ENCODE measurements at places on chromosomes 6 and 20.

DNA sequence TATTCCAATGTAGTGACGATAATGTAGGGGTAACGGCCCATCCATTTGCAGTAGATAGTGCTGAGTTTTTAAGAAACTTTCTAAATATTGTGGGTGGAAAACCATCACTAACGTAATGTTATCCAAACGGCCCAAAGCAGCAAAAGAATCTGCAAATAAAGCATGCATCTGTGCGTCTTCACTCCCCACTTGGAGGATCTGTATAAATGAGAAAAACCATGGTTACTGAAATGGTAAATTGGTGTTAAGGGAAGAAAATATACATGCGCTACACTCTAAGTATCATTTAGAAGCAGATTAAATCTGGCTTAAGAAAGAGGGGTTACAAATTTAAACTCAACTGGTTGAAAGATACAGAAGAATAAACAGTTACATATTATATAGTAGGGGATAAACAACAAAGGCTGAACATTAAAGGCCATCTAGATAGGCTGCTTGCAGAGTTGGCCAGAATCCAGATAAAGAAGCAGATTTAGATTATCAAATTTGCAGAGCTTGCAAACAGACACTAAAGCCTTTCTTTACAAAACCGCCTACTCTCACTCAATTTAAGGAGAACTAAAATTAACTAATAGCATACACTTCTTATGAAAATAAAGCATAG lies 93.3 kb downstream of the SESN1 start:
- no peak for DNase-seq

DNA sequence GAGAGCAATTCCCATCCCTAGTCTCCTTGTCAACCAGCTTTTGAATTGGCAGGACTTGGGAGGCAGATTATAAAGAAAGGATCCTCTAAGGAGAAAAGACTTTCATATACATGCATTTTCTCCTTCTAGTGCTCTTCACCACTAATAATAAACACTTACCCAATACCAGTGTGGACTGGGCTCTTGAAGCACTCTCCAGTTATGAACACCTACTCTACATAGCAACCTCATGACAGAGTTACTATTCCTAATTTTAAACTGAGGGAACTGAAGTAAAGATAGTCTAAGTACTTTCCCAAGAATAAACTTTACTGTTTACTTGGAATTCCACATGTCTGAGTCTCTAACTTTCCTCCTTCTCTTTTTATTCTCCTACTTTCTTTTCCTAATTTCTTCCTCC lies 4.8 kb downstream of the COL9A1 start:
- no peak for DNase-seq

- DNase-seq: no peak
These were observed 1.1 kb downstream of the AGPAT4 start for GRCh38 chr6:161272635-161273273.

DNA sequence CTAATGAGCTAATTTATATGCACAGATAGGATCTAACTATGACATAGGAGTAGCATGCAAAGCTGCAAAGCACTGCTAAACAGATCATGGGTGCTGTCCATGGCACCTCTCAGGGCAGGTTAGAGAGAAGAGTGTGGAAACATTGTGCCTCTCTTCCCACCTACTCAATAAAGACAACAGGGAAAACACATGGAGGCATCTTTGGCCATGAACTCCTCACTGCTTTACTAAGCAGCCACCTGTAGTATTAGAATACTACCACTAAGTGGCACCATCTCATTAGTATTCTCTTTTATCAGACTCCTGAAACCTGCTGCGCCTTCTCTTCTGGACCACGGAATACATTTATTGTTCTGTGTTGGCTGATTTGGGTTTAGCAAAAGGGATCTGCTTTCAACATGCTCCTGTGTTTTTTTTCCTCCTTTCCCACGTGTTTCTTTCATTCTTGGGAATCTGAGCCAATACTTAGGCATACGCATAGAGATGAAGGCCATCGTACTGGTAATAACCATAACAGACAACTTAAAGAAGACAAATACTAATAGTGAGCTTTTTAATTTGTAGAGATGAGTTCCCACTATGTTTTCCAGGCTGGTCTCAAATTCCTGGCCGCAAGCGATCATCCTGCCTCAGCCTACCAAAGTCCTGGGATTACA lies 9.4 kb upstream of the HDDC2 start:
- DNase-seq: no peak

DNA sequence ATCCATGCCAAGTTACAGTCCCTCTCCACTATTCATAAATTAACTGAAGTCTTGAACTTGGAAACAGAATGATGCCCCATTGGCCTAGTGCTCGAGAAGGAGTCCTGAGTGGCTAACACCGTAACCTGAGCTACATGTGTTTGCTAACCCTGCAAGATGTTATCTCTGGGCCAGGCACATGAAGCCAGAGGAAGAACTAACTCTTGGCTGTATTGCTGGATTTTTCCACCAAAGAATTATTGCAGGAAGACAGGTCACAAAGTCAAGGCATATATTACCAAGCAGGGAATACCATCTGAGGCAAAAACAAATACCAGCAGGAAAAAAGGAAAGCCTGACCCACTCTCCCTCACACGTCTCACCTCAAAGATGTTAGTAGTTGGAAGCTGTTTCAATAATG lies 148.9 kb upstream of the PHACTR1 start:
- no peak for DNase-seq

DNA sequence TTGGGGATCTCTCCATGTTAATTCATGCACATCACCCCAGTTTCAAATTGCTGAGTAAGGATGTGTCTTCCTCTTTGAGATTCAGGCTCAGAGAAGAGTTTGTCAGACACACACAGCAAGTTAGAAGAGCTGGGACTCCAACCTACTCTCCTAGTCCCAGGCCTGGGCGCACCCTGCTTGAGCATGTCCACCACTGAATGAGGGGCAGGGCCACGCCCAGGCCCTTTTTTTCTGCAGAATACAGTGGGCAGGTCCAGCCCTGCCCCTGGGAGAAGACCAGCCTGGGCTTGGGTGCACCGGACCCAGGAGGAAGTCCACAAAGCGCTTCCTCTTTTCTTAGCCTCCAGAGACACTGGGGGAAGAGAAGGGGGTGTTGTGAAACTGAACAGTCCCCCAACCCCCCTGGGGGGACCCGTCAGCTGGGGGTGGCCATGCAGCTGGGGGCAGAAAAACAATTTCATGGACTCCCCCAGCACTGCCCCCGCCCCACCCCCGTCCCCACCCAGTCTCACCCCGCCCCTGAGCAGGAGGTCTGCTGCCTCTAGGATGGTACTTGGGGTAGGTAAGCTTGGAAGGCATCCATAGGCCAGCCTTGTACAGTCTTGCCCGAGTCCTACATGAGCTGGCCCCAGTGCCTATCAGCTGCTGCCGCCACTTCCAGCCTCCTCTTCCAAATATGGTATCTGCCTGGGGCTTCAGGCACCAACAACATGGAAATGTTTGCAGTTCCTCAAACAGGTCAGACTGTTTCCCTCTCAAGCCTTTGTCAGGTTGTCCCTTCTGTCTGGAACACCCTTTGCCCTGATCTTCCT lies 11.7 kb upstream of the HCK start:
- DNase-seq: no peak

DNA sequence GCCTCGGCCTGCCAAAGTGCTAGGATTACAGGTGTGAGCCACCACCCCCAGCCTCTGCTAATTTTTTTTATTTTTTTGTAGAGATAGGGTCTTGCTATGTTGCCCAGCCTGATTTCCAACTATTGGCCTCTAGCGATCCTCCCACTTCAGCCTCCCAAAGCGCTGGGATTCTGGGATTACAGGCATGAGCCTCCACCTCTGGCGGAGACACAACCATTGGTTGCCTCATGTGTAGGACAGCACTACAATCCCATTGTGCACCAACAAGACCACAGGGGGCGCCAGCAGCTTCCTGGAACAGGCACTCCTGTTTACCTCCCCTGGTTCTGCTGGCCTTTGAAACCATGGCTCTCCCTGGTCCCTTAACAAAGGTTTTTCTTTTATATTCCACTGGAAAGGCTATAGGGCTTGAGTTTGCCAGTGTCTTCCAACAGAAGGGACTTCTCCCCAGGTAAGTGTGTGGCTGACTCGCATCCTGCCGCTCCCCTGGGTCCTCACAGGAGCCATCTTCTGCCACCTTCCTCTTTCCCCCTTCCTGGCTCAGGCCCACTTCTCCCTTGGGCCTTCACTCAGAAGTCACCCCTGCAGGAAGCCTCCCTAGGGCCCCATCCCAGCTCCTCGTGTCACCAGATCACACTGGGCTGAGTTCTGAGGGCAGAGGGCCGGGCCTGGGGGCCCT lies 39.2 kb upstream of the TLDC2 start:
- no peak for DNase-seq

GRCh38 chr6:83952830-83953229 lies 80.7 kb upstream of the MRAP2 start:
- DNase-seq: no peak

DNA sequence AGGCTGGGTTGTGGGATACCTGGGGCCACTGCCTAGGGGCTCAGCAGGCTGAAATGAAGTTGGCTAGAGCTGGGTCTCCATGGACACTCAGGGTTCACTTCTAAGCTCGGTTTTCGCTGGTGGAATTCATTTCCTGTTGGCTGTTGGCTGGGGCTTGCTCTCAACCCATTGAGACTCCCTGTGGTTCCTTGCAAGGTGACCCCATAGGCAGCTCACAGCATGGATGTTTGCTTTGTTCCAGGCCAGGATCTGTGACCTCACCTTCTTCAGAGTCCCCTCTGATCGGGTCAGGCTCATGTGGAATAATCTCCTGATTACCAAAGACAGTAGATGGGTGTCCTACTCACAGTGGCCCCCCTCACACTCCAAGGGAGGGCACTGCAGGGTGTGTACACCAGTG lies 229.3 kb downstream of the QKI start:
- DNase-seq: no peak

GRCh38 chr6:52617087-52617486 lies 40.2 kb upstream of the TRAM2 start:
- no peak for DNase-seq

GRCh38 chr20:8854571-8854970 lies 214.3 kb upstream of the PLCB4 start:
- DNase-seq: no peak

GRCh38 chr6:2986722-2987221 lies 12.9 kb upstream of the NQO2 start:
- DNase-seq: no peak

DNA sequence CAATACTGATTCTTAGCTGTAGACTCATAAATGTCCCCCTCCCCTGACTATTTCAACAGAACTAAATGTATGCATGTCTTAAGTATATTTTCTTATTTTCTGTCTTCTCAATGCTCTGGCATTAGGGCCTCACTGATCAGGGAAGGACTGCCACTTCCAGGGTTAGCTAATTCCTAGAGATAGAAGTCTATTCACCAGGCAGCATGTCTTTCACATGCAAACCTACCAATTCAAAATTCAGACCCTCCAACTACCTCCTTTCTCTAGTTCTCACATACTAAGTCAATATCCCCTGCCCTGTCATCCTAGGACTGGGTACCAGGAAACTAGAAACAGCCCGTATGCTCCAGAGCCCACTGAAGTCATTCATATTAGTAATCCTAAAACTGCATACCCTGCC lies 132.3 kb downstream of the RALGAPA2 start:
- no peak for DNase-seq

DNA sequence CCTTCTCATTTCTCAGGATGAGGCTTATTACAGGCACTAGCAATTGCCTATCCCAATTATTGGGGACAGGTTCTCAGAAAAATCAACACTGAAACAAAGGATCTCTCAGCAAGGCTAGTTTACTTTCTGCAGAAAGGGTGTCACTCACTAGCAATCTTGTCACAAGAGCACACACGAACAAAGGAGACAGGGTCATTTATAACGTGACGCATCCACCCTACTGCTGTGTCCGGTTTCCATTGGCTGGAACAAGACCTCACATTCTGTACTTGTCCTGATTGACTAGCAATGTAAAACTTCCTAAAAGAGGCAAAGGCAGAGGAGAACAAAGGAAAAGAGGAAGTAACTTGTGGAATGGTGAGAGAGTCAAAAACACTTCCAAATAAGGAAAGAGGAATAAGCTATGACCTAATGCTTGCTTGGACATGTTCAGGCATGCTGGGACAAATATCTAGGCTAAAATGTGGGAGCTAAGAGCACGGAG lies 160.2 kb upstream of the STXBP5 start:
- DNase-seq: no peak

GRCh38 chr6:1806935-1807334 lies 197.2 kb downstream of the FOXC1 start:
- DNase-seq: no peak

DNA sequence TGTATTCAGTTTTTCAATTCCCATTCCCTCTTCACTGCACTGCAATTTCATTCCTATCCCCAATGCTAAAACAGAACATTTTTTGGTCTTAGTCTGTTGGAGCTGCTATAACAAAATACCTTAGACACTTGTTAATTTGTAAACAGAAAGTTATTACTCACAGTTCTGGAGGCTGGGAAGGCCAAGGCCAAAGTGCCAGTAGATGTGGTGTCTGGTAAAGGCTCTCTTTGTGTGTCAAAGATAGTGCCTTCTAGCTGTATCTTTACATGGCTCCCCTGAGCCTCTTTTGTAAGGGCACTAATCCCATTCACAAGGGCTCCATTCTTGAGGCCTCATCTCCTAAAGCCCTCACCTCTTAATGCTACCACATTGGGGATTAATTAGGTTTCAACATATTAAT lies 40.0 kb downstream of the PHIP start:
- DNase-seq: no peak

DNA sequence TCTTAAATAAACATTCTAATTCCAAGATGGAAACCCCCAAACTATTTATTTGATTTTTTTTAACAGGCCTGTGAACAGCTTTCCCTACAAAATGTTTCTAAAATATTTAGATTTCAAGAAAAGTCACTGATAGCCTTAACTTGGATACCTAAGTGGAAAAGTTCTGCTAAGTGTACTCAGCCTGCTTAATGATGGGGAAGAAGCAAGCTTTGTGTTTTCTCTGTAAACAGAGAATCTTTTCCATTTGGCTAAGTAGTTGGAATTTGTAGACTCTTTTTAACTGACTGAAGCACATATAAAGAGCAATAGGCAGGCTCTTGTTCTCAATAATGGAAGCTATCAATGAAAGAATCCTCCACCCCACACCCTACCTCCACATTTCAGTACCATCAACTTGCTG lies 108.2 kb downstream of the KIF6 start:
- no peak for DNase-seq

GRCh38 chr20:60559462-60559861 lies 601.2 kb downstream of the CDH26 start:
- DNase-seq: no peak

GRCh38 chr6:129732542-129732941 lies 22.6 kb upstream of the ARHGAP18 start:
- no peak for DNase-seq

GRCh38 chr6:29426654-29427053 lies 11.9 kb downstream of the OR12D1 start:
- no peak for DNase-seq

GRCh38 chr20:926670-927069 lies 10.5 kb upstream of the ANGPT4 start:
- no peak for DNase-seq
